ENCODE measurements at places on chromosomes 13 and 19.

DNA sequence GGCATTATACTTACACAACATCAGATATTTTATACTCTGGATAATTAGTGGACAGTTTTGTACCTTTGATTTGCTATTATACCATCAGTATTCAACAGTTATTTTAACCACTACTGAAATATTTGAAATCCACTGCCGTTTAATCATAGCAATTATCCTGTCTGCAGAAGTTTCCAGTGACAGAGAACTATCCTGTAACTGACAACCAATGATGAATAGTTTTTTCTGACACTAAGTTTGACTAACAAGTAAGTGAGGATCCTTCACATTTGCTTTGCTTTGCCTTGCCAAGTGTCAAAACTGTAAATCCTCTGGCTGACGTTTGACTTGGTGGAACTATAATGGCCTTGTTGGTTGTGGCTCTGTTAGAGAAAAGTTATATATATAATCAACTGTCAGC lies 410.7 kb downstream of the GPC5 start:
- DNase-seq, result no peak

GRCh38 chr13:35760735-35761281 lies 284.3 kb upstream of the MAB21L1 start:
- no peak for DNase-seq

GRCh38 chr13:112756967-112757758 lies 67.3 kb downstream of the ATP11A start:
- DNase-seq, result no peak

- peak; percentile 63 for DNase-seq
These were observed 134.9 kb downstream of the RAP2A start for GRCh38 chr13:97568850-97569249.

GRCh38 chr19:4443966-4444764 lies 13.4 kb downstream of the UBXN6 start:
- no peak for DNase-seq

- DNase-seq, result no peak
These were observed 19.7 kb upstream of the CEACAM3 start for GRCh38 chr19:41776700-41777099.

- DNase-seq, result no peak
These were observed 67.3 kb upstream of the SACS start for GRCh38 chr13:23500849-23501248.

Data from kidney capillary endothelial cell (primary cell).